ENCODE measurements at places on chromosomes 7 and 10.

- DNase-seq, result no peak
Measured at GRCh38 chr7:117153016-117153545, 169.8 kb downstream of the WNT2 start.

DNA sequence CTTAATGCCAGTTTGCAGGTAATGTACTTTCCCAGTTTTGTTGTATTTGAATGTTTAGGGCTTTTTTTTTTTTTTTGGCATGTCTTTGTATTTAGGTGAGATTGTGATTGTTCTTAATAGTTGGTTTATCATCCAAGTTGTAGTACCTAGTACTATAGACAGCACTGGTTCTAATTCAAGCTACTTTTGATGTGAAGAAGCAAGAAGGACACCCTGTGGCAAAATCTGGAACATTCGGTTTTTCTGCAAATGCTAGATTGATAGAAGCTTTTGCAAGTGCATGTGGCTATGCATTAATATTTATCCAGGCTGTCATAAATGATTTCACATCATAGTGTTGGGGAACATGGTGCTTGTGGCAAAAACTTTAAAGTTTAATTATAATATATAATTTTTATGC is 248.9 kb downstream of the FOXP2 start:
- no peak for DNase-seq

GRCh38 chr10:20100171-20100570 is 283.9 kb downstream of the PLXDC2 start:
- DNase-seq, result no peak

GRCh38 chr7:105877736-105878135 is 1.3 kb upstream of the ATXN7L1 start:
- no peak for DNase-seq

DNA sequence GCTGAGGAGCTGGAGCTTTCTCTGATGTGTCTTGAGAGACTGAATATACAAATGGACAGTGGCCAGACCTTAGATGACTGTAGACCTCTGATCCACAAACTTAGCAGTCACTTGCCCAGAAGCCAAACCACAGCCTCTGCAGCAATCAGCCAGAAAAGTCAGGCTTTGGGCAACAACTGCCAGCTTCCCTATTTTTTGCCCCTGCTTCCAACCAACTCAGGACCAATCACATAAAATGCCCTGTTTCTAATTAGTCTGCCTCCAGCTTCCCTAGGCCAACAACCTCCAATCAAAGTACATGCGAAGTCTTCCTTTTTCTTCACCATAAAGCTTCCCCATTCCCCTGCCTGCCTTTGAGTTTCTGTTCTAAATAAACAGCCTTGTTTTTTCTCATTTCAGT is 37.8 kb upstream of the CACUL1 start:
- no peak for DNase-seq

DNA sequence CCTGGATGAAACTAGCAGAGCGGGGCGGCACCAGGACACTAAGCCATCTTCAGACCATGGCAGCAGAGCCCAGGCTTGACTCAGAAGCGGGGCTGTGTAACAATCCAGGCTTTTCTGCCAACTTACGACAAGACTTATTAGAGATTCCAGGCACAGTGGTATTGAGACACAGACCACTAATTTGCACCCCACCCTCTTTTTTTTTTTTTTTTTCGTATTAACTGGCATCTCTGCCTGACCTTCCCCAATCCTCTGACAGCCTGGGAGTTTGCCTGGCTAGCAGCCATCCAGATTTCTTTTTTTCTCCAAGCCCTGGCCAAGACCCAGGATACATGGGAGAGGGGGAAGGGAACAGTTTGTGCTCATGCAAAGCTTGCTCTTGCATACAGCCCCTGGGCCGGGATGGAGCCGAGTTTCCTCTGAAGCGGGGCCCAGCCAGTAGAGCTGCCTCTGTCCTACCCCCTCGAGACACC is 182.4 kb downstream of the PLXNA4 start:
- no peak for DNase-seq

- DNase-seq, result no peak
Measured at GRCh38 chr10:124239696-124240095, 146.3 kb upstream of the CHST15 start.

DNA sequence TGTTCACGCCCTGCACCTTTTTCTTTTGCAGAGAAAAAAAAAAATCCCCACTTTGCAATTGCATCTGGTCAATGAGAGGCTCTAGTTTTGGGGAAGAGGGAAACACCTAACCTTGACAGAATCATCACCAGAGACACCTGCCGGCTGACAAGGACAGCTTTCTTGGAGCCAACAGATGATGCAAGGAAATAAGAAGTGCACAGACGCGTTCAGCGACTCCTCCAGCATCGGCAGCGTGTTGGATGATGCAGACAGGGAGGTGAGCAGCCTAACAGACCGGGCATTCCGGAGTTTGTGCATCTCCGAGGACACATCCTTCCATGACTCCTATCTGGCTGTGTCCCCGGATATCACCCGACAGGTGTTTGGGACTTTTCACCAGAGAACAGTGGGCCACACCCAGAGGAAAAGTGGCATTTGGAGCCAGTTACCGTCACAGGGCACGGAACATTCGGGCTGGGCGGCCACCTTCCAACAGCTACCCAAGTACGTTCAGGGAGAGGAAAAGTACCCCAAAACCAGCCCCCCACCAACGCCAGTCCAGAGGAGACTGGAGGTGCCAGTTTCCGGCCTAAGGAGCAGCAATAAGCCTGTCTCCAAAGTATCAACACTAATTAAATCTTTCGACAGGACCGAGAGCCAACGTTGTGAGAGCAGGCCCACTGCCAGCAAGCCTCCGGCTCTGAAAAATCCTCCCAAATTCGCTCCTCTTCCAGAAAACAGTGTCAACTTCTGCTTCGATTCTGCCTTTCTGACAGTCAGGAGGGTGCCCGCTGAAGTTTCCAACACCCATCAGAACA is 23.6 kb downstream of the C10orf71 start:
- no peak for DNase-seq

DNA sequence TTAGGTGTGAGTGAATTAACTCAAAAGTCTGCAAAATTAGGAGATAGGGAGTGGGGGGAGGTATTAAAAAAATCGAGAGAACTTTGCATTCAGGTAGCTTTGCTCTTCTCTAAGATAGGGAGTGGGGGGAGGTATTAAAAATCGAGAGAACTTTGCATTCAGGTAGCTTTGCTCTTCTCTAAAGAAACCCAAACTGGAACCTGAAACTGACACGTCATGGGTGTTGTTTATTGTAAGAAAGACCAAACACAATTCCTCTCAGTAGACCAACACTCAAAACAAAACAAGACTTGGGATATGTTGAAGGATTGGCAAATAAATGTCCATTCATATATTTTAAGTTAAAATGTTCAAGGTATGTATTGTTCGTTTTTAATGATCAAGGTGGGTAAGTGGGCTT is 87.9 kb downstream of the KIAA1549 start:
- no peak for DNase-seq

- DNase-seq, result no peak
Measured at GRCh38 chr7:83143107-83143506, 19.6 kb downstream of the PCLO start.

- DNase-seq, result no peak
Measured at GRCh38 chr10:83539528-83540308, 599.6 kb upstream of the GHITM start.

DNA sequence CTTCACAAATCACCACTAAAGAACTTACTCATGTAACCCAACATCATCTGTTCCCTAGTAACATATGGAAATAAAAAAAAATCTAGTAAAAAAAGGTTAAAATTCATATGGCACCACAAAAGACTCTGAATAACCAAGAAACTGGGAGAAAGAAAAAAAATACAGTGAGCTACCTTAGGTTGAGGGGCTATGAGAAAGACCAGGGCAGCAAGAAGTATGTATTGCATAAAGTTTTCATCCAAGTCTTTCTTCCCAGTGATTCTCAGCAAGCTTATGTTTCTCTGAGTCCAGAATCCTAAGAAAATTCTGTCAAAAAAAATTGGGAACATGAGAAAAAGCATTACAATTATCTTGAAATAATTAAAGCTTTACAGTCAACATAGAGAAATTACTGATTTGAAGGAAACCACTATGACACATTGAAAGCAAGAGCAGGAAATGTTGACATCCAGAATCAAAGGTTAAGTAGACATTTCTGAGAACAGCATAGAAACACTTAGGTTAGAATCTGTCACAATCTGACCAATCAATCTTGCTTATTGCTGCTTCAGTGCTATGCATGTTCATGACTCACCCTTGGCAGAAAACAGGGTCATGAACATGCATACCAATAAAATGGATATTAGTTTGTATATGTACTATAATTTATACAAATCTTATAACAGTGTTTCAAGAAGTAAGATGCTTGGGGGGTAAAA is 494.0 kb upstream of the POT1 start:
- DNase-seq, result no peak

DNA sequence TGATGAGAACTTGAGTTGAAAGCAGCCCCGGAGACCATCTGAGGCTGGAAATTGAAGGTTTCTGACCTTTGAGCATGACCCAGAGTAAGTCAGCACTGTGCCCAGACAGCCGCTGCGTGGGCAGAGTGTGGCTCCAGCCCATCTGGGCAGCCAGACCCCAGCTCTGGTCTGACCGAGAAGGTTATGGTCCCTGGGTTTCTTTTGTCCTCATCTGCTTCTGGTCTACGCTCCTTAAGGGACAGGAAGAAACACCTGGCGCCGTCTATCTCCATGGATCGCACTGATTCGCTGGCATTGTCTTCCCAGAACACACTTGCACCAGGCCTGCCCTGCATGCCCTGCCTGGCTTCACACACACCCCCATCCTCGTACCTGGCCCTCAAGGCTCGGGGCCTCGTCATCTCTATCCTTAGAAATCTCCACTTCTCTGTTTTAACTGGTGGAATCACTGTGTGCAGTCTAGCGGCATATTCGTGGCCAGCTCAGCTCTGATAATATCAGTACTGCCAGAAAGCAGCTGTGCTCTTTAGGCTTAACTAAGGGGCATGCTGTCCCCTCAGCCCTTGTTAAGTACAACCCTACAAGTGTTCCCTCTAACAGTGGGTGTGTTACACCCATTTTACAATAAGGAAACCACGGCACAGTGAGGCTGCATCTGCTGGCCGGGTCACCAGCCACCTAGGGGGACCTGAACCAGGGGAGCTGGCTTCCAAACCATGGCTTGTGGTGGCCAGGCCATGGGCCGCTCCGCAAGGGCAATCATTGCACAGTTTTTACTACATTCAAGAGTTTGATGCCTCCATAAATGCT is 127.7 kb downstream of the ADCY1 start:
- DNase-seq, result no peak

DNA sequence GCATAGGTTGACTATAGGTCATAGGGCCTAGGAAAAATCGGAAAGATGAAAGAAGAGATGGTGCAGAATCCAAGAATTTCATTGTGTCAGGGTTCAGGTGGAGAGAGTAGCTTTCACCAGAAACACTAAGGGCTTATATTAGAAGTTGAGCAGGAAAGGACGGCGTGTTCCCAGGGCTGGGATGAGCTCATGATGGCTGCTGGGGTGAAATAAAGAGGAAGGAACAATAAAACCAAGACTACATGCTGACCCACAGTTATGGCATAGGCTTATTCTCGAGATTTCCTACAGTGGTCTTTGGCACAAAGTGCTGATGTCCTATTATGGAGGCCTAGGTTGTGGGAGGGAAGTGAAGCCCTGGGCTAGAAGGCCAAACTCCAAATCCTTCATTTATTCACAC is 195.8 kb downstream of the PTEN start:
- no peak for DNase-seq

- no peak for DNase-seq
Measured at GRCh38 chr10:14382531-14382930, 51.8 kb upstream of the FRMD4A start.

- DNase-seq, result no peak
Measured at GRCh38 chr7:139737221-139738100, 40.3 kb downstream of the HIPK2 start.
